Activated CD4-positive, alpha-beta memory T cell treated with anti-CD3 and anti-CD28 coated beads for 36 hours (primary cell): ENCODE measurements at places on chromosomes 1 and 21.

DNA sequence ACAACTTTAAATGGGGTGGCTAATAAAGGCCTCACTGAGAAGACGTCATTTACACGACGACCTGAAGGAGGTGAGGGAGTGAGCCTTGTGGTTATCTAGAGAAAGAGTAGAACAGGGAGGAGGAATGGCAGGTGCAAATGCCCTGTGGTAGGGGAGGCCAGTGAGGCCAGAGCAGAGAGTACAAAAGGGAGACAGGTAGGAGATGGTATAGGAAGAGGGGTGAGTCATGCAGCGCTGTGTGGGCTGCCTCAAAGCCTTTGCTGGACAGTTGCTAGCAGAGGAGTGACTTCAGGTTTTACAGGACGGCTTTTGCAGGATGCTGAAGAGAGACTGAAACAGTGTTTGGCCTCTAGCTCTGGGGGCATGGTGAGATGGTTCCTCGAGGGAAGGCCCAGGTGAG, 116.0 kb downstream of the IER5 start:
- DNase-seq = no peak

DNA sequence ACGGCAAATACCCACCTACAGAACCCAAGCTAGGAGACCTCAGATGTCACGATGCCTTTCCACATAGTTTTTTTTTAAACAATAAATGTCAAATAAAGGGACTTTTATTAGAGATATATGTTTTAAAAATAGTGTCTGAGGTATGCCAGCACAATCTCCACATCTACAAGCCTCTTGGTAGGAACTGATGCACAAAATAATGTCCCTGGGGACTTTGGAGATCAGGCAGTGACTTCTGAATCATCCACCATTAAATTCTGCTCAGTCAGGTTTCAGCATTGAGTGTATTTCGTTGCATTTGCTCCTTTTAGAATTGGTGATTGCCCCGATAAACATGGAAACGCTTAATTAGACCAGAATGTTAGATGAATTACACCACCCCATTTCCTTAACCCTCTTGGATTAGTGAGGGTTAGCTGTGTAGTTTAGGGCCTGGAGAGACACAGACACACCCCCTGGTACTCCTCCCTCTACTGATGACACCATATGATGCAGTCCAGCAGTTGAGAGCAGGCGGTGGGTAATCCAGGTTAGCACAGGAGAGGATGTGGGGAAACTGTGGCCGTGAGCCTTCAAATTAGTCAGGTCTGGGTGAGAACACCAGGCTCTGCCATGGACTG, 33.6 kb downstream of the LGR6 start:
- DNase-seq = no peak

GRCh38 chr1:246091477-246091876, 415.6 kb downstream of the SMYD3 start:
- no peak for DNase-seq

DNA sequence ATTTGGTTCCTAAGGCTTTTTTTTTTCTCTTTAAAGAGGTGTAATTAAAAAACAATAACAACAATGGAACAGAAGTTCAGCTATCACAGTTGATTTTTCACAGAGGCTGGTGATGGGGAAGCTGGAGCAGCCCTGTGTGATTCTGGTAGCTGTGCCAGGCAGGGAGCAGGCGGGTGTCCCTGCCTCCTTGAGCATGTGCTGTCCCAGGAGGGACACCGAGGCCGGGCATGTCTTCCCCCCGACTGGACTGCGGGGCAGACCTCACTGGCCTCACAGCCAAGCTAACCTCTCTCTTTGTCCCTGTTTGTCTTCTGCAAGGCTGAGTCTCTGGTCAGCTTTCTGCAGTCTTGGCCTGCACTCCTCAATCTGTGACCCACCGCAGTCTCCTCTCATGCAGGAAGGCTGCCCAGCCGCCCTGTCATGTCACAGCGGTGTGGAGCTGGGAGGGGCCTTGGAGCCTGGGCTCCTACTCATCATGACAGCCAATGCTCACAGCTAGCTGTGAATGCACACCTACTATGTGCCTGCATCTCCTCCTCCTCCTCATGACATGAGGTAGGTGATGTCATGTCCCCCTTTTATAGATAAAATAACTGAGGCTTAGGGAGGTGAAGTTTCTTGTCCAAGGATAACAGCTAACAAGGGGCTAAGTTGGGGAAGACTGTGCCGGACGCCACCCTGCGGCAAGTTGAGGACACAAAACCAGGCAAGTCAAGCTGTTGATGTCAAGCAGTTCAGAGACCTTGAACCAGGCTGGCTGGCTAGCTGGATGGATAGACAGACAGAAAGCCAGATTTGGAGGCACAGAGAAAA, 10.3 kb upstream of the ACTL8 start:
- DNase-seq = no peak

GRCh38 chr1:152328801-152329391, 3.9 kb upstream of the FLG start:
- DNase-seq = no peak

DNA sequence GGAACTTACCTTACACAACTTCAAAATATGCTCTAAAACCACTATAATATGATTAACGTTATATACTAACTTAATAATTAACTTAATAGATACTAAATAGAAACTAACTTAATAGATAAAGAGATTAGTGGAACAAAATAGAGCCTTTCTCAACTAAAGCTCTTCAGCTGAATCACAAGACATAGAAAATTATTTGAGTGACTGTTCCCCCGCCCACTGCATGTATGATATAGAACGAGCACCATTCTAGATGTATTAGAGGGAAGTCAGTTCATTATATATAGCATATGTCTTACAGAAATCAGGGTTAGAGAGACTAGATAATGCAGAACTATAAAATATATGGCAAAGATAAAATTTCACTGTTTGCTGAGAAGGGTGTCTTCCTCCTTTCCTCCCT, 16.3 kb downstream of the LYPLAL1 start:
- no peak for DNase-seq

DNA sequence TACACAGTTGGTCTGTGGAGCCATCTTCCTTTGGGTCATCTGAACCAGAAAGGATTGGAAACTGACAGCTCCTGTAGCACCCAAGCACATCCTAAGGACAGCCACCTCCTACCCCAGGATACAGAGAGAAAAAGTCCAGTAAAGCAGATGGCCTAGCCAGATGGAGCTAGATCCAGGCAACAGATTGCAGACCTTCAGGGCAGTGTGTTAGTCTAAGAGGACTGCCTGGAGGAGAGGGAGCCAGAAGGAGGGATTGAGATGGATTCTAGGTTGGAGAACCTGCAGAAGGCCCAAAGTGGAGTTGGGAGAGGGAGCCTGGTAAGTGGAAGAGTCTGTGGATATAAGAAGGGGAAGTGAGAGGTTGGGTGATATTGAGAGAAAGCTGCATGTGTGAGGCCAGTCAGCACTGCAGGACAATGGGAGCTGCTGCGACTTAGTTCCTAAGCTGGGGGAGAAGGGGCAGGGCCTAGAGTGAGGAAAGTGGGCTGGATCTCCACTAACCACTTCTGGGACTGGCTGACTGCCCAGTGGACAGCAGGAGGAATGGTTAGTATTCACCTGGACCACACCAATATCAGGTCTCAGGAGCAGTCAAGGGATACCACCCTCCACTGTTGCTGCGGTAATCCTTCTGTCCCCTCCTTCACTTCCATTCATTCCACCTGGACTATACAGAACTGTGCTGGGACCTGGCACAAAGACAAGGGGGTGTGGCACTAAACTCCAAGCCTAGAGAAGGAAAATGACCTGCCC, 13.4 kb downstream of the BCAN start:
- no peak for DNase-seq

DNA sequence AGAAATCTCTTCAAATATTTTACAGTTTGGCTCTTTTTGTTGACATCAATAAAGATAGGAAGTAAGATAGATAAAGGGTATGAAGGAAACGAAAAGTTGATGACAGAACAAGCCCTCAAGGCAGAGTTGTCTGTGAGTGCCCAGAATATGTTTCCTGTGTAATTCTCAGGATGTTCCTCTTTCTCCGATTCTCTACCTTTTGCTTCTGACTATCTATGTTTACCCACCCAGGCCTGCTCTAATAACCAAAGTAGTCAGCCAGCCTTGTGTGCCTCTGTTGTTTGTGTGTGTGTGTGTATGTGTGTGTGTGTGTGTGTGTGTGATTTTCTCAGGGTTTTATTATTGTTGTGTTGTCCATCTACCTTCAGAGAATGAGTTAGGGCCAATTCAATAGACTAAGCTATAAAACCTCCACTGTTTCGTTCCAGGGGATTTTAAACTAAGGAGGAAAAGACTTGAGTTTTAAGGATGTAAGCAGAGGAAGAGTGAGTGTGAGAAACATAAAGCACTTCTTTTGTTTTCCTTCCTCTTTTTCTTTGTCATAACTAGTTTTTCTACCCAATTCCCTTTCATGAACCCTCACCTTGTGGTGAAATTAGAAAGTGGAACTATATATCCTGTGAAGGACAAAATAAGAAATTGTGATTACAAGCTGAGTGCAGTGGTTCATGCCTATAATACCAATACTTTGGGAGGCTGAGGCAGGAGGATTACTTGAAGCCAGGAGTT, 627.4 kb upstream of the NR5A2 start:
- no peak for DNase-seq

- no peak for DNase-seq
These were observed 31.0 kb upstream of the MAN1A2 start for GRCh38 chr1:117336088-117336817.

DNA sequence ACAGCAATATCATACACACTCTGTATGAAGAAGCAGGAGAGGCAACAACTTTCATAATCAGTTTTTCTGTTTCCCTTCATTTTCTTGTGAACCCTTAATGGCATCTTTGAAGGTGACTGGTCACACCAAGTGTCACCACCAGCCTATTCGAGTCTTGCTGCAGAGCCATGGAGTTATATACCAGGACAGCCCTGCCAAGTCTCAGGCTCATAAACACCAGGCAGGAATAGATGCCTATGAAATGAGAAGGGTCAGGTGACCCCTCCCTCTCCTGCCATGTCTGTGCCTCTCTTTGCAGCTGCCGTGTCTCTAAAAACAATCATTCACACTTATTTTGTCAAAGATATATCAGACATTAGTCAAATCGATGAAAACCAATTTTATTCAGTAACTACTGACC, 28.0 kb downstream of the NECAP2 start:
- DNase-seq = no peak

- no peak for DNase-seq
These were observed 174.0 kb downstream of the CRB1 start for GRCh38 chr1:197441999-197442414.

DNA sequence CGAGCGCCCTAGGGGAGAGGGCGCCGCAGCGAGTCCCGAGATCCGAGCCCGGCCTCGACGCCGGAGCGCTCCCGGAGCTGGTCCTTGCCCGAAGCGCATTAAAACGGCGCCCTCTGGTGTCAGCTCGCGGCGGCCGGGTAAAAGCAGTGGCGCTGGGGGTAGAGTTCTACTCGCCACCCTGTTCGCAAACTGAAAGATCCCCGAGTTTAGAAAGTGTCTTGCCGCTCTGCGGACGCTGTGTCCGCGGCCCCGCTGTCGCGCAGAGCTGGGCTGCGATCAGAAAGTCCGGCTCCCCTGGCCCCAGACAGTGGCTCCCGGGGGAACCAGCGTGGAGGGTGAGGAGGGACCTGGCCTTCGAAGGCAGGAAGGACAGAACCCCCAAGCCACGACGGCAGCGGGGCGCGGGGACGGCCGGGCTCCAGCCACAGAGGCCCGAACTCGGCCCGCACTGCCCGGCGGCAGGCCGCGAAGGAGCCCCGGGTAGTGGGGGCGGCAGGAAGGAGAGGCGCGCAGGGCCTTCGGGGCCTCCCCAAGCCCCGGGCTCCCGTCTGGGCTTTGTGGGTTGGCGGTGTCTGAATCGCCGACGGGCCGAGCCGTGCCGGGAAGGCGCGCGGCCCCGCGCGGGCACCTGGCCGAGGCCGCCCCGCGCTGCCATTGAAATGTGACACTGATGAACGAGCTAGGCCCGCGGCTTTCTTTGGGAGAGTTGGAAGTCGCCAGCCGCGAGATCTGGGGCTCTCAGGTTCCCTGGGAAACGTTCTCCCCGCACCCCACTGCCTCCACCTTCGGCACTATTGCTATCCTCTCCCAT, 39.1 kb upstream of the NFIA start:
- peak; percentile 90 for DNase-seq

DNA sequence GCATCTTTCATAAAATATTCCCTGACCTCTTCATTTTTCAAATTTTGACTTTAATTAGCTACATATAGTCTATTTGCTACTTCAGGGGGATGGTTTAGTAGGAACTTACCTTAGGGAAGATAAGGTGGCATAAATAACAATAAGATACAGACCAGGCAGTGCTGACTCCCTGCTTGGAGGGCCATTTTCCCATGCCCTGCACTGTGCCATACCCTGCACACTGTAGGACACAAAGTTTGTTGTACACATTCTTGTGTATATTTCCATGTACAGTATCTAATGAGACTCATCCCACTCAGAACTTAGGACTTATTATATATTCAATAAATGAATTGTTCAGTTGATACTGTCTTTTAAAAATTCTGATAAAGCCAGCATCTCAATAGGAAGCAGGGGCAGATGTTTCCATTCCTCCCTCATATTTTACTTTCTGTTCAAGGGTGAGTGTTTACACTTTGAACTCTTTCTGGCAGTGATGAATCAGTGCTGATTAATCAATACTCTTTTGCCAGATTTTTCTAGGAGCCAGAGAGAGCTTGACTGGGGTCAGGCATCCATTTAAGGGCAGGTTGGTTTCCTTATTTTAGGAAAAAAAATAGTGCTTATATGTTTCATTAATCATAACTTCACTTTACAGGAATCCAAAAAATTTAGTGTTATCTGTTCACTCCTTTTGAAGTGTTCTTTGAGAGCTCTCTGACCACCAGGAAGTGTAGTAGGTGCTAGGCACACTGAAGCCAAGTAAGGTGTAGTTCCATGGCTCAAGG, 30.6 kb downstream of the MPZL1 start:
- no peak for DNase-seq

- DNase-seq = no peak
These were observed 37.6 kb upstream of the ZNF124 start for GRCh38 chr1:247209396-247209795.

DNA sequence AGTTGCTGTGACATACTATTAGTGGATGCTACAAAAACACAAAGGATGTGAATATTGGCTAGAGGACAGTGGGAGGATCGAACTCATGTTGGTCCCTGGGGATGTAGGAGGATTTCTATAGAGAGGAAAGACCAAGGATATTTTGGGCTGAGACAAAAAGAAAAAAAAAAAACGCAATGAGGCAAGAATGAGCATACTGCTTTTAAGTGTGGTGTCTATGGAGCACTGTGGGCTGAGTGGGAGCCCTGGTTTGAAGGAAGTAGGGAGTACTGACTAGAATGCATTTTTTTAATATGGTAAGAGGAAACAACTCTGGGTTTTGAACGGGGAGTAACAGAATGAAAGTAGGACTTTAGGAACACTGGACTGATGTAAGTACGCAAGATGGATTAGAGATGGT, 450.7 kb downstream of the NEGR1 start:
- DNase-seq = no peak

- no peak for DNase-seq
These were observed 338.2 kb upstream of the B3GALT2 start for GRCh38 chr1:193524616-193525015.
